Hippocampal formation (tissue), 2 donors: ENCODE measurements at places on chromosomes 7 and 10.
A peak's percentile ranks its signal among the peaks of the same experiment; 100 is the strongest.

DNA sequence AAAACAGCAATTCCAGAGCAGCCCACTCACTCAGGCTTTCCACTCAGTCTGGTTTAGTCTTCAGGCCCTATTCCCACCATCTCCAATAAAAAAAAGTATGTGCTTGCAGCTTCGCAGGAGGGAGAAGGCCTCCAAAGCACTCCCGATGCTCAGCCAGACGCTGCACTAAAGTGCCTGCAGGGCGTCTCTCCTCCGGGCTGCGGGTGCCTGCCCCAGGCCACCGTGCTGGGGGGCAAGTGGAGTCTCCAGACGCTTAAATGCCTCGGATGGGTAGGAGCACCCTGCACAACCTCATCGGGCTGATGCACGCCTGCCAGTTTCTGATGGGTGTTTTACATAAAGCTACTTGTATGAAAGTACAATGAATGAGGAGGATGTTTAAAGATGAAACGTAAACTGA lies 31.3 kb upstream of the NCAPG2 start:
- no peak for DNase-seq

DNA sequence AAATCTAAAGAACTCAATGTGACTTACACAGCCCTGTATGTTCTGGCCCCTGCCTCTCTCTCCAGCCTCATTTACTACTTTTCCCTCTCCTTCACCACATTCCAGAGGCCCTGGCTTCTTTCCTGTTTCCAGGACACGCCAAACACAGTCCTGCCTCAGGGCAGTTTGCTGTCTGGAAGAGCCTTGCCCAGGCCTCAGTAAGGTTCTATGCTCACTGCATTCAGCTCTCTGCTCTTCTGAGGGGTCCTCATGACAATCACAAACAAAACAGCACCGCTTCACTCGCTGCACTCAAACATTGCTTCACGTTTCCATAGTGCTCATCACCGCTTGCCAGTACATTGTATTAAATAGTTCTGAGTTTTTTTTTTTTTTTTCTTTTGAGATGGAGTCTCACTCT lies 35.1 kb upstream of the GARS1 start:
- DNase-seq = no peak

DNA sequence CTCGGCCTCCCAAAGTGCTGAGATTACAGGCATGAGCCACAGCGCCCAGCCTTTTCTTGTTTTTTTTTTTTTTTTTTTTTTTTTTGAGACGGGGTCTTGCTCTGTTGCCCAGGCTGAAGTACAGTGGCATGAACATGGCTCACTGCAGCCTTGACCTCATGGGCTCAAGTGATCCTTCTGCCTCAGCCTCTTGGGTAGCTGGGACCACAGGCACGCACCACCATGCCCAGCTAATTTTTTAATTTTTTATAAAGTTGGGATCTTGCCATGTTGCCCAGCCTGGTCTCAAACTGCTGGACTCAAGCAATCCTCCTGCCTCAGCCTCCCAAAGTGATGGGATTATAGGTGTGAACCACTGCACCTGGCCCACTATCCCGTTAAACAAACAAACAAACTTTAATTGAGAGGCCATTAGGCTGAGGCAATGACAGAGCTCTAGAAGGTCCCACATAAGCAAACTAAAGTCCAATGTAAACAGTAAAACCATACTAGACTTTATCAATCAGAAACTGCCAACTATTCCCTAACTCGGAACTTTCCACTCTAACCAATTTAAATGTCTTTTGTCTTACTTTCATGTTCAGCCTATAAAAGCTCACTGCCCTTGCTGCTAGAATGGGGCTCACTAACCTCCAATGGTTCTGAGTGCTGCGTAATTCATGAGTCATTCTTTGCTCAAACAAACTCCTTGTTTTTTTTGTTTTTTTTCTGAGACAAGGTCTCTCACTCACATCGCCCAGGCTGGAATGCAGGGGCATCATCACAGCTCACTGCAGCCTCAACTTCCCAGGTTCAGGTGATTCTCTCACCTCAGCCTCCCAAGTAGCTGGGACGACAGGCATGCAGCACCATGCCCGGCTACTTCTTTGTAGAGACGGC lies 1.9 kb downstream of the DHX32 start:
- DNase-seq = no peak

DNA sequence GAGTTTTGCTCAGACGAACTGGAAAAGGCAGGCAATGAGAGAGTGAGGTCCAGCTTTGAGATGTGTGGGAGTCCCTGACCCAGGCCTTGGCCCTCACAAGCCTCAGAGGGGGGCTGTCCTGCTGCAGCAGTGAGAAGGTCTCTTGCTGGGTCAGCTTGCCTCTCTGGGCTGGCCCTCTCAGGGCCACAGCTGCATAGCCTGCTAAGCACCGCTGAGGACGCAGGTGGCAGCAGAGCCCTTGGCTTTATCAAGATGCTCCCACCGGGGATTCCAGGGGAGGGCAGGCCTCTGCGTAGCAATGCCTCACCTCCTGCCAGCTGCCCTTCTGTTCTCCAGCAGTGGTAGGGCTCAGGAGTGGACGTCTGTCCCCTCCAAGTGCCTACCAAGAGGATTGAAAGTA lies 128.7 kb downstream of the COBL start:
- DNase-seq = peak; percentile 47

- DNase-seq = no peak
Measured at GRCh38 chr10:48836605-48837004, 103.0 kb downstream of the LRRC18 start.

- DNase-seq = no peak
Measured at GRCh38 chr7:50799873-50800272, 17.2 kb upstream of the GRB10 start.

- DNase-seq = no peak
Measured at GRCh38 chr7:23712368-23713284, 2.6 kb downstream of the STK31 start.

GRCh38 chr10:70913893-70914240 lies 25.5 kb upstream of the PCBD1 start:
- DNase-seq = no peak

GRCh38 chr10:65367706-65368105 lies 1558.1 kb upstream of the LRRTM3 start:
- no peak for DNase-seq

- DNase-seq = no peak
Measured at GRCh38 chr7:150957133-150958020, 20.7 kb downstream of the KCNH2 start.

DNA sequence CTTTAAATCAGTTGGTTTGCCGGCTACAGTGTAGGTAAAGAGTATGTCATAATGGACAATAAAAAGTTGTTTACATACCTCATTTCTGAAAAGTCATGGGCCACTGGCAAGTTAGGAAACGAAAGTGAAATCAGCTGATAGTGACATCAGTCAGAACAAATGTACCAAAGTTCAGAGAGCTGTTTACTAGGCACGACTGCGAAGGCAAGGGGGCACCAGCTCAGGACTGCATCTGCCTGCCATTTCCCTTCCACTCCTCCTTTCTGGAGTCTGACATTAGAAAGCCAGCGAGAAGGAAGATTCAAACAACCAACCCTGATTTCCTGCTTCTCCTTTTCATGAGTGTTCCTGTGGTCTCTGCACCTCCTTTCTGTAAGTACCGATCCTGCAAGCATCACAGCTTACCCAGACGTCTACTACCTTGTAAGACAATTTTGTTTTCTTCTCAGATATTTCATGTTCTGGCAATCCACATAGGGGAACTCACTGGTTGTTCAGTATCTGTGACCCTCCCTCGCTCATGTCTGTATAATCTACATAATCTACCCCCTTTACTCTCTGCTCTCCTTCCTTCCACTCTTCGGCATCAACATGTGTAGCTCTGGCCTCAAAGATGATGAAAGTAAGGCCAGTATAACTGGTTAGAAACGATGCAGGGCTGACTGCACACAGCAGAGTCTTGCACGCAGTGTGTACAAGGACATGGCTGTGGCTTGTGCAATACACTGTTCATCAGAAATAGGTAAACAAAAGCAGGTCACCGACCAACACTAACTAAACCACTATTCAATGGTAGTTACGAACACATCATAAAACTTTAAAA lies at the start of gene TMEM140:
TMEM140 (plus strand) TSS at position 174 of the 823 bp plus-strand sequence. CDS start 16,370 bp downstream, outside the sequence.
- peak; percentile 75 for DNase-seq

DNA sequence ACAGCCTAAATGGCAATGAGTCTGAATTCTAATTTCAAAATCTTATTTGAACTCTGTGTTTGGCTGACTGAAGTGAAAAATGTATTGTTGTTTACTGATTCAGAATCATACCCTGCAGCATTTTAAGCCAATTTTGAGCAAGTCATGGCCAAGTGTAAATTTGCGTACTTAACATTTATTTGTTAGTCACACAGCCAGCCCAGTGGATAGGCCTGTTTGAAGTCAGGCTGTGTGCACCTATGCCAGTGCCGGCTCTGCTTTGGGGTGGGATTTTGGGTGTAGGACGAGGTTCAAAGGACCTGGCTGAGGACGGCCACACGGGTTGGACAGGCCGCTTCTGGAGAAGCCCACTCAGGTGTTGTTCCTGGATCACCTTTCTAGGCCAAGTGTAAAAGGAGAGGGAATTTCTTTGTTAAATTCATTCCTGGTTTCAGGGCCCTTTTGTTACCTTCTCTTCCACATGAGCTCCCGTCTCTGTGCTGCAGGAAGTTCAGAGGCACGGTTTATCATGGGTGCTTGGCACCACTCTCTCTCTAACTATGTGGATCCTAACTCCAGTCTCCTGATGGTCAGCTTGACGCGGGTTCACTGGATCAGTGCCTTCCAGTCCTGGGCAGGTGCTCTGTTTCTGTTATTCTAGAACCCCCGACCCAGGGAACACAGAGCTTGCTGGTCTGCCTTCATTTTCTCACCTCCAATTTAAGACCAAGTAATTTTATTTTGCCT lies 84.7 kb downstream of the CCNY start:
- no peak for DNase-seq

GRCh38 chr10:62175251-62175650 lies 93.4 kb downstream of the RTKN2 start:
- DNase-seq = no peak

- DNase-seq = no peak
Measured at GRCh38 chr7:22831602-22832305, 9.1 kb upstream of the TOMM7 start.

DNA sequence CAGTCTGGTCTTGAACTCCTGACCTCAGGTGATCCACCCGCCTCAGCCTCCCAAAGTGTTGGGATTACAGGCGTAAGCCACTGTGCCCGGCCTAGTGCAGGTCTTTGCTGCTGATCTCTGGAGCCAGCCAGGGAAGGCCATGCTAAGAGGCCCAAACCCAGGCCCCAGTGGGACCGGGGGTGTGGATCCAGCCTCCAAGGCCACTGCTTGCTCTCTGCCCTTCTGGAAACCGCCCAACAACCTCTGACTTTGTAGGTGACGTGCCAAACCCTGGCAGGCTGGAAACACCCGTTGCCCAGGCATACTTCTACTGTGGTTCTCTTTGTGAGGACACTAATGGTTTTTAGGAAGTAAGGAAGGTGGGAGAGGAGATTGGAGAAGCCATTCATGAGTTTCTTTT lies 83.5 kb upstream of the GNA12 start:
- no peak for DNase-seq

- DNase-seq = no peak
Measured at GRCh38 chr7:17674166-17674942, 265.9 kb downstream of the SNX13 start.

DNA sequence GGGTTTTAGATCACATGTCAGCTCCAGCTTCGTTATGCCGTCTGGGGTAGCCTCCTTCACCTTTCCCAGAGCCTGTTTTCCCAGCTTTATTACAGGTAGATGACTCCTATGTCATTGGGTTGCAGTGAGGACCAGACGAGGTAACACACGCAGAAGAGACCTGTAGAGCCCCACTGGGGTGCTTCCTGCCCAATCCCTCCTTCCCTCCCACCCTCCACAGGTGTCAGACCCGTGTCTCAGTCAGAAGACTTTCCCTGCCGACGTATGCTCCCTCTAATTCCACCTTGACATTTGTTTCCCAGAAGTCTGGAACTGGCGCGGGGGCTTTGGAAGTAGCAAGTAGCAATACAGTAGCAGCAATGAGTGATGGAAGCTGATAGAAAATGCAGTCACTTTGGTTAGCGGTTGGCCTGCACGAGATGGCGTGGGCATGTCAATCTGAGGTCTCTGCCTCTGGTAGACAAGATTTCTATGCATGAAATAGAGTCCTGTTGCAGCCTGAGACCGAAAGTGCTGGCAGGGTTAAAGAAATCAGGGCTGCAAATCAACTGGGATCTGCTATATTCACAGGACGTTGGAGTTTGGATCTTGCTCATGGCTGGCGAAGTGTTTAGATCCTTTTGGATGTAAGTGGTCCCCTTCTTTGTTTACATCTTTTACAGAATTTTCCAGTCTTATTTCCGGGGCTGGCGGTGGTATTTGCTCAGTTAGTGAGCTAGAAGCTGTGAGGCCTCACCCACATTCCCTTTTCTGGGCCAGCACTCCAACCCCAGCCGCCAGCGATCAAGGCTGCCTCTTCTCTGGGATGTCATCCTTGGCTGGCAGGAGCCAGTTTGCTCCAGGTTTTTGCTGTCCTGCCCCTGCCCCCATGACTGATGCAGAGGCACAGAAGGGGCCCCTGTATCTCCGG lies 78.3 kb upstream of the KMT2C start:
- no peak for DNase-seq

DNA sequence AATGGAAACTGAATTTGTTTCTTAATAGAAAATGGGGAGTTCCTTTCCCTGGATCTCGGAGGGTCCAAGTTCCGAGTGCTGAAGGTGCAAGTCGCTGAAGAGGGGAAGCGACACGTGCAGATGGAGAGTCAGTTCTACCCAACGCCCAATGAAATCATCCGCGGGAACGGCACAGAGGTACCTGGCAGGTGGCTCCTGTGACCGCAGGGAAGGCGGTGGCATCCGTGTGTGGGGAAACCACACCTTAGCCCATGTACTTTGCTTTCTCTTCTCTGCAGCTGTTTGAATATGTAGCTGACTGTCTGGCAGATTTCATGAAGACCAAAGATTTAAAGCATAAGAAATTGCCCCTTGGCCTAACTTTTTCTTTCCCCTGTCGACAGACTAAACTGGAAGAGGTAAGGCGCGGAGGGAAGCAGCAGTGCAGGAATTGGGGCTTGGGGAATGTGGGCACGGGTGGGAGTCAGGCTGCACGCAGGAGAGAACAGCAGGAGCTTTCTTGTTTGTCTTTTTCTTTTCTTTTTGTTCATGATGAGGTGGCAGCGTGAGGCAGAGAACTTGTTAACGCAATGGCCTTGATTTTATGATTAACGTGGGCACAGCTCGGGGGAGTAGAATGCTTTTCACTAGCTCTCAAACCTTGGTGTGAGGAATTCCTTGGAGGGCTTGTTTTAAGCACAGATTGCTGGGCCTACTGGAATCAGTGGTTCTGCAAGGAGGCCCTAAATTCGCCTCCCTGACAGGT lies 12.8 kb downstream of the HKDC1 start:
- DNase-seq = no peak

DNA sequence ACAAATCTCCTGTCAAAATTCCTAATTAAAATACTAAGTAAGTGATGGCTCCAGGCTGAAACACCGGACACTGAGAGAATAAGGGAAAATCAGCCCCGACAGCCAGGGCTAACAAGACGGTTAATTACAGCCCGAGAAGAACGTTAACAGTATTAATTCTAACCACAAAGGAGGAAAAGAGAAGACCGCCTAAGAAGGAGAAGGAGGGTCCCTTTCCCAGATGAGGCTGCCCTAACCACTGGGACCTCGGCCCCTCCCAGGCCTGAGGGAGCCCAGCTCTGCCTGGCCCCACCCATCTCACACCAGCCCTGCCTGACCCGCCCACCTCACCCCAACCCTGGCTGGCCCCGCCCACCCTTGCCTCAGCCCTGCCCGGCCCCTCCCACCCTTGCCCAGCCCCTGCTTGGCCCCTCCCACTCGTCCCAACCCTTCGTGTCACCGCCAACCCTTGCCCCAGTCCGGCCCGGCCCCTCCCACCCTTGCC lies 51.3 kb downstream of the PWWP2B start:
- DNase-seq = no peak
